ENCODE measurements at places on chromosomes 12 and 14.
A peak's percentile ranks its signal among the peaks of the same experiment; 100 is the strongest.

DNA sequence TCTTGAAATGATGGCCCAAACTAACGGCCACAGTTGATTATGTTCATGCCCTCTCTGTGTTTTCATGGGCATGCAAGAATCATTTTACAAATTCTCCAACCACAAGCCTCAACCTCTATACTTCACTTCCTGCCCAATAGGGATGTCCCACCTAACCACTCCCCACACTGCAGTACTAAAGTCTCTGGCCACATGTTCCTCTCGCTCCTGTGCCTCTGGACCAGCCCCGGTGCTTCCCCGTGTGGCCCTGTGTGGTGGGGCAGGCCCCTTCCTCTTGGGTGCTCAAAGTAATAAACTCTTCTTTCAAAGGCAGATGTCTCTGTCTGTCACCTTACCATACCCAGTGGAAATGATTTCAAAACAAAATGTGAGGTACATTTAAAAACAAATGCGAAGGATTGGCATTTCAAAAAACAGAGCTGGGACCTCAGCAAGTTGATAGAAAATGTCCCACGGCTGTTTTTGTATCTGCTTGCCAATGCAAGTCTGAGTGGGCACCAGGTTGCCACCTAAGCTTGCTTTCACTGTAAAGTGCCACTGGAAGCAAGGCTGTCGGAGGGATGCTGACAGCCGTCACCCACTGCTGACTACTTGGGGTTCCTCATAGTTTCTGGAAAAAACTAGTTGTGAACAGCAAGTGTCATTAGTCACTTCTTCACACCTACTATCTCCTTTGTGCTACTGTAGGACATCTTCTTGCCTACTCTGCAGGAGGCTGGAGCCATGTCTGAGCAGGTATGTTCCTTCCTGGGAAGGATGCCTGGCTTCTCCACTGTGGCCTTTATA is 8.2 kb upstream of the SERPINA11 start:
- DNase-seq: no peak

- no peak for DNase-seq
Observed at GRCh38 chr12:27595231-27595642, 71.2 kb downstream of the PPFIBP1 start.

DNA sequence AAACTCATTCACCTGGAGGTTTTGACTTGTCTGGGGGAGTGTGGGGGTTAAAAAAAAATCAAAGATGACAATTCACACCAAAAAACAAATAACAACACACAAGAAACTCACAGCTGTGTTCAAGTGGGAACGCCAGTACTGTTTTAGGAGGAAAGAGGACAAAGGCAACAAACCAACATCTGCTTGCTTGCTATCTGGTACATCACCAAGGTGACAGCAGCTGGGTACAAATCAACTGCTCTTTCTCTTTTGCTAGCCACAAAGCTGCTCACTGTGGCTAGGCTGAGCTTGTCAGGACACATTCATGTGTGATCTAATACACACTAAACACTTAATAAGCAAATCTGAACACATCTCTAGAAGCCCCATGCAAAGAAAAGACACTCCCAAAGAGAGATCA is 128.0 kb upstream of the RAP1B start:
- DNase-seq: no peak

DNA sequence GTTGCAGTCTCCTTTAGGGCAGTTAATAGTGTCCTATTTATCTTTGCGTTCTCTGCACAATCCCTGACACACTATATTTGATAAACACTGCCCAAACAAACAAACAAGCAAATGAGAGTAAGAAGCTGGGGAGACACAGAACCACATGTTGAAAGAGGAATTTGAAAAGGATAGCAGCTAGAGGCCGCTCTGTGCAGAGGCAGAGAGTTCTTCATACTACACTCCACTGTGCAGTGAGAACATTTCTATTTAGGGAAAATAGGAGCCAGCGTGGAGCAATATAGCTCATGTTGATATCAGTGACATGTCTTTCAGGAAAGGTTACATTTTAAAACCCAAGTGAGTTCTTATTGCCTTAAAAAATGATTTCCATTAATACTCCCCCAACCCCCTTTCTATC is 140.3 kb upstream of the SEL1L start:
- DNase-seq: no peak

DNA sequence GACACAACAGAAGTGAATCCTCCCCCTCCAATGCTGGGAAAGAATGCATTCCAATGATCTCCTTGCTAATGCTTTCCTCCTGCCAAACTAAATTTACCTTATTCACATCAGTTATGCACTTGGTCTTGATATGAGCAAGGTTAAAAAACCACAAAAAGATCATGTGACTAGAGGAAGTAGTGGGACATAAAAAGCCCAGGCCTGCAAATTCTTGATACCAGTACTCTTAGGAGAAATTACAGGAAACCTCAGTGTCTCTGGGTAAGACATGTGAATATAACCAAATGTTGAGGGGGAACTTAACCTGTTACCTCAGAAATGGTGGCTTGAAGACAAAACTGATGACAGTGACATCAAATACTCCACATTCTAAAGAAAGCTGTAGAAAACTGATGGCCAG is 427.1 kb downstream of the RPS29 start:
- no peak for DNase-seq

DNA sequence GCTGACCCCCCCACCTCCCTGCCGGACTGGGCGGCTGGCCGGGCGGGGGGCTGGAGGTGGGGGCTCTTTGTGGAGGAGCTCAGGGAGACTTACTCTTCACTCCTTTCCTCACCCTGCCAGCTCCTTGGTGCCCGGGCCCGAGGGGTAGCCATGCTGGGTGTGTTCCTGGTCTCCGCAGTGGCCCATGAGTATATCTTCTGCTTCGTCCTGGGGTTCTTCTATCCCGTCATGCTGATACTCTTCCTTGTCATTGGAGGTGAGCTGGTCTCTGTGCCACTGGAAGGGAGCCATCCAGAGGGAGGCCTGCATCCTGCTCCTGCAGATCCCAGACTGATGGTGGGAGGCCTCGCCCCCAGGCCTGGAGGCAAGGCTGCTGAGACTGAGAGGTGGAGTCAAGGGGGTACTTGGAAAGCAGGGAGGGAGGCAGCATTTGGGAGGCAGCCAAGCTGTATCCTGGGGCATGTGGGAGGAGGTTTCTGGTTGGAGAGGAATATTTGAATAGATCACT is 19.7 kb downstream of the SOAT2 start:
- no peak for DNase-seq

DNA sequence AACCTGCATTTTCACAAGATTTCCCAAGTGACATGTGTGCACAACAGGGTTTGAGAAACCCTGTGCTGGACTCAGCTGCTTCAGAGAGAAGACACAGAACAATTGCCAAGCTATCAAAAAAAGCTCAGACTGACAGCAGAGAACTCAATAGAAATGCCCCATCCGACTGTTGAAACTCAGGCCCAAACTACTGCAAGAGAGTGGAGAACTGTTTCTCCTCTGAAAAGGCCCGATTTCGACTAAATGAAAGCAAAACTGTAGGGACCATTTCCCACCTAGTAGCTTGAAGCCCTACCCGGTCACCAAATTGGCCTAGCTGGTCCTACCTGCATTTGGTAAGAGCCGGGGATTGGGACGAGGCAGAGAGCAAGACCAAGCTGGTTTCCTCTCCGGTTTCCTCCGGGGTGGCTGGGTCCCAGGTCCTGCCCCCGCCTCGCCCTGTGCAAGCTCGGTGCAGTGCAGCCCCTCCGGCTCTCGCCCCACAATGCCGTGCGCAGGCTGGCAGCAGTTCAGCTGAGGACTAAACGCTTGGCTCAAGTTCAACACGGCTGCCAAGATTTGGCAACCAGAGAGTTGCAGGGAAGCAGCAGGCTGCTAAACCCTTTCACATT is 1180.6 kb downstream of the VRK1 start:
- peak; percentile 60 for DNase-seq

- no peak for DNase-seq
Observed at GRCh38 chr14:99891900-99892299, 98.7 kb downstream of the EML1 start.

DNA sequence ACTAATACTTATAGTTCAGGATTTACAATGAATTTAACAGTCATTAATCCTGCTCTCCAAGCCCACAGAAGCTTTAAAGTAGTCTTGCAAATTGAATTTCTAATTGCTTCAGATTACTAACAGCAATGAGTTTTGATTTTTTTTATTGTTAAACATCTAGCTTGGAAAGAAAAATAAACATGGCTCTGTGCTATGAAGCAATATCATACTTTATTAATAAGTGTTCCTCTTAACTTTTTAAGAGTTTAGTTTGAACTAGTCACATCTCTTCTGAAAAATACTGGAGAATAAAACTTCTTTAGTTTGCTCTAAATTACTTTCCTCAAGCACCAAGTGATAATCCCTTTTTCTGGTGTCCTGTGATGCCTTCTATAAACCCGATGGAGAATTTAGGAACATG is 250.2 kb downstream of the TRHDE start:
- DNase-seq: no peak

DNA sequence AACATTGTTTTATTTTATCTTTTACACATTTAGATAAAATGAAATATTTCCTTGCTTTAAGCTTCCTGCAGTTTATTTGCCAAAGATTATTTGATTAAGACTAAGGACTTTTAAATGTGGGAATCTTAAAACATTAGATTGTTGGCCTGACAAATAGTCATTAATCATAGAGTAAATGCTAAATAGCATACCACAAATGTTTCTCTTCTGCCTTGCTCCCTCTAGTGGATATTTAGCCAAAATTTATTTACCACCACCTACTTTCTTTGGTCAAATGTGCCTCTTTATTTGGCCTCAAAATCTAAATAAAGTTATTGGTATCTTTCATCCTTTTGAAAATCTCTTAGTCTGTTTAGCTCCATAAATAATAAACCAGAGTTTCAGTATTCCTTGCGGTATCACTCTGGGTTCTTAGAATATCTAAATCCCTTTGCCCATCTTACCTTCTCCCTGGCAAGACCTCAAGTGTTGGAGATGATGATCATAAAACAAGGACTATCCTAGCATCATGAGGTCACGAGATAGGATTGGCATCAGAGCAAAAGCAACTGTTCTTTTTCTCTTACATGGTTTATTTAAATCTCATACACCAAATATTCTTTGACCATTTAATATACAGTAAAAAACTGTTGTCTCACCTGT is 150.6 kb upstream of the AEBP2 start:
- DNase-seq: no peak

DNA sequence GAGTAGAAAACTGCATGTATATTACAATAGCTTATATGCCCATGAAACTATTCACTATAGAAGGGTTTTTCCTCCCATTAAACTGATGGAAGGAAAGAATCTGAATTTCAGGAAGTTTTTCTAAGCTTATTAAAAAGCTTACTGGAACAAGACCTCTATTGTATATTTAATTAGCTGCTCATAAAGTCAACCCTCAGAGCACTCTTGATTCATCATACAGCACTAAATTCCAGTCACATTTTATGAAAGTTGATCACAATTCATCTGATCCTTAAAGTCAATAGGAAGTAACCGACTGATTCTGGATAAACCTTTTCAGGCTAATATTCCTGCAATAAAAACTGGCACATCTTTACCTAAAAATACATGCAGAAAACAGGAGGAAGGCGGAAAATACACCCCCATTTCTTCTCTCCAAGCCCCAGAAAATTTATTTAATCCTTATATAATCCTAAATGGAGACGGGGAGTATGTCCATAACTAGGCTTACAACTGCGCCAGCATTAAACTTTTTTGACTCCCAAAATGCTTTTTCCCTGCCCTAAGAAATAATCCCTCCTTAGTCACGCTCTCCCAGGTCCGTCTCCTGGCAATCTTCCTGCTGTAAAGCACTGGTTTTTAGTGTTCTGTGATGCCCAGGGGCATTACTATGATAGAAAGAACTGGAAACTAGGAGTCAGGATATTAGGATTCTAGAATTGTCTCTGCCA is 35.3 kb downstream of the DICER1 start:
- no peak for DNase-seq

GRCh38 chr14:75167325-75167724 is 9.1 kb downstream of the TMED10 start:
- no peak for DNase-seq

- no peak for DNase-seq
Observed at GRCh38 chr12:64181430-64182291, 40.4 kb downstream of the KICS2 start.

GRCh38 chr14:103101963-103102688 is 7.6 kb downstream of the EXOC3L4 start:
- DNase-seq: no peak

DNA sequence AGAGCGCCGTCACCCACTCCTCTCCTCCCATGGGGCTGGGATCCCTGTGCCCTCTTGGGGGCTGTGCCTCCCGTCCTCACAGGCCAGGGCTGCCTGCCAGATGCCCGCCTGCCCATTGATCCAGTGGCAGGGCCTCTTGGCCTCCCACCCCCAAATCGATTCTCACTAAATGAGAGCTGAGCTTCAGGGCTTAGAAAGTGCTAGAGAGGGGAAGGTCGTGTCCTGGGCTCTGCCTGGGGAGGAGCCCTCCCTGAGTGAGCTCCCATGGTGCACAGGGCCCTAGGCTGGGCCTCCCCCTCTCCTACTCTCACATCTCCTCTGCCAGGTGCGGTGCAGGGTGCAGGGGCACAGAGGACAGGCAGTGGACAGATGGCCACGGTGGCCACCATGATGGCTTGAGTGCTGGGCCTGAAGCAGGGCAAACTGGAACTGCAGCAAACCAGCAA is 9.2 kb downstream of the BEGAIN start:
- DNase-seq: no peak

DNA sequence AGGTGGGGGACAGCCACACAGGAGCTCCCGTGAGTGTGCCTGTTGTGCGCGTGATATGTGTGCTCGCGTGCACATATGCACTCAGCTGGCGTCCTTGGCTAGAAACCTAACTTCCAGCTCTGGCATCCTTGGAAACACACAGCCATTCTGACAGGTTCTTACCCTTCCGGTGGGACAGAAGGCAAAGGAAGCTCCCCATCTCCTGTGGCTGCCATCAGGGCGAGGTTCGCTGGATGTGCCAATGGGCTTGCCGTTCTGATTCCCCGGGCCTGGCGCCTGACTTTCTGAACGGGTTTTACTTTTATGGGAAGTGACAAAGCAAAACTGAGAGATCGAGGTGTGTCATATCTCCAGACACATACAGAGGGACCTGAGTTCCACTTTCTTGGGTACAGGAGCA is 124.7 kb downstream of the PAPOLA start:
- DNase-seq: no peak

GRCh38 chr12:94152292-94153078 is 4.1 kb downstream of the PLXNC1 start:
- no peak for DNase-seq

- DNase-seq: no peak
Observed at GRCh38 chr14:67477926-67478799, 10.4 kb downstream of the TMEM229B start.

DNA sequence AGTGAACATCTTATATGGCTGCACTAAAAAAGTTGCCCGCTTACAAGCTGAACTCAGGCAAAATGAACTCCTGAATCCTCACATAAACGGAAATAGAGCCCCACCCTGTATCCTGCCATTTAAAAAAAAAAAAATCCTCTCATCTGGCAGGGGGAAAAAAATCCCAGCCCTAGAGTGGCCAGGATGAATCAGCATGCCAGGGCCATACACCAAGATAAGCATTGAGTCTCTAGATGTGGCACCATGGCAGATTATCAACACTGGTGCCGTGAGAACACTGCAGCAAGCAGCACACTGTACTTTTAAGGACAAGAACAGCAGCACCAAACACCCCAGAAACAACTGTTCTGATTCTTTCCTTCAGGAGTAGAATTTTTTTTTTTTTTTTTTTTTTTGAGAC is 65.5 kb downstream of the RASSF3 start:
- no peak for DNase-seq
